ENCODE measurements at places on chromosomes 3 and 15.

GRCh38 chr3:185081521-185081920 is 71.3 kb downstream of the C3orf70 start:
- no peak for DNase-seq

DNA sequence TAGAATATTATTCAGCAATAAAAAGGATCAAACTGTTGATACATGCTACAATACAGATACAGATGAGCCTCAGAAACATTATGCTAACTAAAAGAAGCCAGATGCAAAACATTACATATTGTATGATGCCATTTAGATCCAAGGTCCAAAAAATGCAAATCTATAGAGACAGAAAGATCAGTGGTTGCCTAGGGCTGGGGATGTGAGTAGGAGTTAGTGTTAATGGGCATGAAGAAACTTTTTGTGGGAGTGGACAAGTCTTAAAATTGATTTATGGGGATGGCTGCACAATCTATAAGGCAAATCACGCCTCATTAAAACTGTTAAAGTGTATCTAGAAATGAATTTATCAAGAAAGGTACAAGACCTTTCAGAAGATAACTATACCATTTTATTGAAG is 45.0 kb downstream of the EHHADH start:
- no peak for DNase-seq

GRCh38 chr3:105970283-105970682 is 101.5 kb upstream of the CBLB start:
- peak; percentile 85 for DNase-seq

DNA sequence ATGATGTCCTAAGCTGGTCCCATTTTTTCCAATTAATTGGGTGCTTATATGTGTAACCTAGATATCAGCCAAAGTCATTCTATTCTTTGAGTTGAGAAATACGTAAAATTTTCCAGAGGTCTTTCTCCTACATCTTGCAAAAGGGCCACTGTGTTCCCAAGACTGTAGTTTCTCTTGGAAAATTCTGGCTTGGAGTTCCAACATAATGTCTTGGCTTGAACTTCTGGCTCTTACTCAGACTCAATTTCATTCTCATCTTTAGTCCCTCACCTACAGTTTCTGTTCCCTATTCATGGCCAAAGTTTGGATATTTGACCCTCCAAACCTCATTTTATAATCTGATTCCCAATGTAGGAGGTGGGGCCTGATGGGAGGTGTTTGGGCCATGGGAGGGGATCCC is 201.4 kb upstream of the ARHGEF26 start:
- DNase-seq = no peak

DNA sequence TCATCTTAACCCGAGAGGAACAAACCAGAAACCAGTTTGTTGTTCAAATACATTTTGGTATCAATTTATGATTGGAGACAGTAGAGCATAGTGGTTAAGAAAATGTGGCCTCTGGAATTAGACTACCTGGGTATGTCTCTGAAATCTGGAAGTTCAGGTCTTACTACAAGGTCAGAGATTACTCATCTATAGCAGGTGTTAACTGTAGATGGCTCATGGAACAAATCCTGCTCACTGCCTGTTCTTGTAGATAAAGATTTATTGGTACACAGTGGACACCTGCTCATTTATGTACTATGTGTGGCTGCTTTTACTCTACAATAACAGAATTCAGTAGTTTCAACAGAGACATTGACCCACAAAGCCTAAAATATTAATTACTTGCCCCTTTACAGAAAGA is 413.3 kb downstream of the CNTN6 start:
- no peak for DNase-seq

GRCh38 chr3:122265957-122266356 is 59.1 kb upstream of the CSTA start:
- DNase-seq = no peak

DNA sequence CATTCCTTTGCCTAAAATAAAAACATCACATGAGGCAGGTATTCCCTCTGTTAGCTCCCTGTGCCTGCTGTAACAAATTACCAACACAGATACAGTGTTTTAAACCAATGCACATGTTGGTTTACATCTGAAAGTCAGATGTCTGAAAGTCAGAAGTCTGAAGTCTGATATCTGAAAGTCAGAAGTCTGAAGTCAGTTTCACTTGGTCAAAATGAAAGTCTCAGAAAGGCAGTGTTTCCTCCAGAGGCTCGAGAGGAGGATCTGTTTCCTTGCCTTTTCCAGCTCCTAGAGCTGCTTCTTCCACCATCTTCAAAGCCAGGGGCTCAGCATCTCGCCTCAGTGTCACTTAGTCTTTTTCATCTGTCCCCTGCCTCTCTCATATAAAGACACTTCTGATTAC is 22.0 kb downstream of the SST start:
- DNase-seq = no peak

DNA sequence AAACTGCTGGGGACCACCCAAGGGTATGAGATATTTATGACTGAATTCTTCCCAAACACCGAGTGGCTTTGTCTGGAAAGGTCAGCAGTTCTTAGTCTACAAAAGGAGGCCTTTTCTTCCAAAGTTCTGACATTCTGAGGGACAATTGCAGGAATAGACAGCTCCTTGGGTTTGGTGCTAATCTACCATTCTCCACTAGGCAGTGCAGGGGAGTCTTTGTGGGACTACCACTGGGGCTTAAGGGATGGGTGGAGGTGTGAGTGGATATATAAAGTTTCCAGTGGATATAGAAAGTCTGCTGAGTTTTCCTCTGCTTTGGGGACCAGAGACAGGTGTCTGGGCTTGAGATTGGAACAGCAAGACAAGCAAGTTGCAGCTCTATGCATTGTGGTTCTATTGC is 62.7 kb downstream of the EXOG start:
- DNase-seq = no peak

GRCh38 chr3:127574880-127575878 is 15.4 kb downstream of the TPRA1 start:
- DNase-seq = peak; percentile 94

Data from choroid plexus epithelial cell (primary cell).